AG10803 (cell line): ENCODE measurements at places on chromosomes 6 and 20.
A peak's percentile ranks its signal among the peaks of the same experiment; 100 is the strongest.

DNA sequence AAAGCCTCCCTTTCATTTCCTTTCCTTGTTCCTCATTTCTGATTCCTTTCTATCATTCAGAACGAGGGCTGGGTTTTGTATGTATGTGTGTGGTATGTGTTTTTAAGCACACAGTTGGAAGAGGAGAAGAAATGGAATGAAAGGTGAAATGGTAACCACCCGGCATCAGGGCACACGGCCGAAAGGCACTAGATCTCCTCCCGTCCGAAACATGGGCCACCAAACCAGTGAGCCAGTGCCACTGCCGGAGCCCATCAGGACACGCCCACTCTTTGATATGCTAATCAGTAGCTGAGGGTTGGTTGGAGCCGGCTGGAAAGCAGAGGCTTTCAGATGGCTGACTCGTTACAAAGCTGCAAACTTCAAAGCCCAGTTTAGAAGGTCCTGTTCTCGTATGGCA is 228.6 kb upstream of the JARID2 start:
- DNase-seq, result no peak

- peak; percentile 24 for DNase-seq
Measured at GRCh38 chr20:1946762-1947534, 46.9 kb downstream of the PDYN start.

DNA sequence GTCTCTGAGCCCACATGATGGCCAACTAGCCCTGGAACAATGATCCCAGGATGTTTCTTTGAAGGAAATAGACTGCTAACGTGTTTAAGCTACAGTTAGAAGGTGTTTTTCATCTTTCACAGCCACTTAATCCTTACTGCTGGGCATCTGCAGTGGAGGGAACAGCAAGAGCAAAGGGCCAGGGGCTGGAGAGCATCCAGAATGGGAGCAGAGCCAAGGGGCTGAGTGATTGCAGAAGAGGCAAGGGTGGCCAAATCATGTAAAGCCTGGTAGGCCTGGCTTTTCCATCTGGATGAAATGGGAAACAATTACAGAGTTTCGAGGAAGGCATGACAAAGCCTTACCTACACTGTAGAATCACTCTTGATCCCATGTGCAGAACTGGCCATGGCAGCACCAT is 18.7 kb upstream of the LAMP5 start:
- no peak for DNase-seq

DNA sequence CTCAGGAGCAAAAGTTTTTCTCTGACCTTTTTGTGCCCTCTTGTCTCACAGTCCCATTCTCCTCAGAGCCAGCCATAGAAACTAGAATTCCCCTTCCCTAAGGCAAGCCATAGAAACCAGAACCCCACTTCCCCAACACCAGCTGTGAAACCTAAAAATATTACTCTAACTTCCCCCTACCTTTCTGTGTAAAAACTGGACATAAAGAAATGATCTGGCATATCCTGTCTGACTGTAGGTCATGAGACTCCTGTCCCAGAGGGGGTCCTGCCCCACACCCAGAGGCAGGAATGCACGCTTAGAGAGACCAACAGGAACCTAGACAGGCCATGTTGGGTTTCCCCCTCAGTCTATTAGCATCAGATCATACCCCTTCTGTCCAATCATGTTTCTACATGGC is 140.6 kb upstream of the SLC22A16 start:
- DNase-seq, result no peak

- DNase-seq, result no peak
Measured at GRCh38 chr6:96624957-96625356, 62.0 kb downstream of the FHL5 start.

DNA sequence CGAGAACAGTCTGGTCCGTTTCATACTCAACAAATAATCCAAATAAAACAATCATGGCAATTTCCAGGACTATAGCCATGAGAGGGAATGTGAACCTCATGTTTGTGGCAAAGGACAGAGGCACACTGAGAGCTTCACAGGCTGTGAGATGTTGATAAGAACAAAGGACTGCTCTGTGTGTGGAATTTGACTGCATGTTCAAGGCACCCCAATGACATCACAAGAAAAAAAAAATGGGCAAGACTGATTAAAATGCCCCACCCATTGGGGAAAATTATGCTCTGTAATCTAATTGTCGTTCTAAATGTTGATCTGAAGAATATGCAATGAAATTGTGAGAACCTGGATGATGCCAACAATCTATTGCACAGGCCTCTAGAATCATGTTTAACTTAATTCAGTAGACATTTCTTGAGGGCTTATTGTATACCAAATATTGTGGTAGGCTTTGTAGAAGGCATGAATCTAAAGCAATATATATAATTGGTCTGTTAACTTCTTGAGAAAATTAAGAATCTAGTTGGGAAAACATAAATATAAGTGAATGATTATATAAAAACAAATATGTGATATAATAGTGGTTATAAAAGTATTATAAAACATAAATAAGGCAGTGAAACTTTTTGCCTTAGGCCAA is at the start of gene RHAG:
Gene RHAG (minus strand): TSS at position 127 of the 637 bp plus-strand sequence. CDS start 27 bp downstream, at position 100.
- no peak for DNase-seq

GRCh38 chr20:48937674-48938073 is 16.2 kb downstream of the ARFGEF2 start:
- no peak for DNase-seq

- DNase-seq, result no peak
Measured at GRCh38 chr6:169998457-169998856, 247.0 kb downstream of the ERMARD start.

DNA sequence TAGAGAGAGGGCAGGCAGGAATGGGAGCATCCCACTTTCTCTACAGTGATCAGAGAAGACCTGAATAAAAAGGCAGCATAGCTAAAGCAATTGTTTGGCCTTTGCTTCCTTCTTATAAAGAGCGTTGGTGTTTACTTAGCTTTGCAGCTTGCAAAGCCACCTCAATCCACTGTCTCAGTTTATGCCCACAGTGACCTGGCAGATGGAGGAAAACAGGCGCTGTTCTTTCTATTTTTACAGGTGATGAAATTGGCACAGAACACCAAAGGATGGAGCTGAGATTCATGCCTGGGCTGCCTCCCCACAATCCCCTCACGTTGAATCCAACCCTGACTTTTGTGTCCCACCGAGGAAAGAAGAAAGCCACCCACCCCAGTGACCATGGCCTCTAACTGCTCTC is 130.5 kb downstream of the TTLL2 start:
- DNase-seq, result no peak

DNA sequence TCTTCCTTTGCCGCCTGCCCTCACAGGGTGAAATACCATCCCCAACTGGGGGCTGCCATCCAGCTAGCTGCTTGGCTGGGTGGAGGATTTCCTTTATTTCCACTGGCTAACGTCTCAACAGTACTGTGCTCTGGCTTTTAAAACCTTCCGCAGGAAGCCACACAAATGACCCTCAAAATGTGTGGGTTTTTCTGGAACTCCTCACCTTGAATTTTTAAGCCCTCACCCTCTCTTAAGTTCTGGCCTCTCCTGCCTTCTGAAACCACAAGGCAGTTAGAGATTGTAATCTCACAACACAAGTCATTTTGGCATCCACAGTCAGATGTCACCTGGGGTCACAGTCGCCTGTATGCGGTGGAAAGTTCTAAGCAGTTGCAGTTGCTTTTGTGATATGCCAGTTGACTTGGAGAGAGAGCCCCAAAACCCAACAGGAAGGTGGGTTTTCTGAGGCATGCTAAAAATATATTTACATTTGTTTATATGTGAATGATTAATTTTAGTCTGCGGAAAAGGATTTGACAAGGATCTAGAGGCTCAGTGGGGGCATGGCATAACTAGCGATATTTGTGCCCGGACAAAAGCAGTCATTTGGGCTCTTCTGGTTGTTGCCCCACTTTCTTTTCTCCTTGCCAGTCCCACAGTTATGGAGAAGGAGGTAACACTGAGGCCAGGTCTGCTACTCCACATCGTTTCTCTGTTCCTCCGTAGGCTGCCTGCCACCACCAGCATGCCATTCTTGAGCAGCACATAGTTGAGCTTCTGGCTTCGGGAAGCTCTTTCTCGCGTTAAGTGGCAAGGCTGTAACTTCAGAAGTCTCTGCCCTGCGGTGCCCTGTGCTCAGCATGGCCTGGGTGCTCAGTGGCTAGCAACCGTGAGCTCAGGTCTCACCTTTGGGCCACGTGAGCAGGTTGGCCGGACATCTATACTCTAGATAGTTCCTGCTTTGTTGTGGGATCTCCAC is 335.3 kb downstream of the CD83 start:
- no peak for DNase-seq

GRCh38 chr6:31775633-31776484 is 1.3 kb downstream of the VWA7 start:
- no peak for DNase-seq

DNA sequence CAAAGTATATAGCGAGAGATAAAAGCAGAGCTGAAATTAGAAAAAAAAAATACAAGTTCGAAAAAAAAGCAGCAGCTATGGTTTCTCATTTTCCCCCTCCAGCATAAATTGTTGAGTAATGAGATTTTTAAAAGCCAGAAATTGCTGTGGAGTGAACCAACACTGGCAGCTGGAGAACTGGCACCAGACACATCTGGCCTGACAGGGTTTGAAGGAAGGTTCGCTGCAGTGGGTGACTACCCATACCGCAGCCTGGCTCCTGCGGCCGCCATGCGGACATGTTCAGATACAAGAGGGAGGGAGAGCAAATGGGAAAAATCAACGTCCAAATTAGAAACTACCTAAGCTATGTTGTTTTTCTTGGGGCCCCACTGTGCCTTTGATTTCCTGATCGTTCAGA is 3.3 kb downstream of the APCDD1L start:
- peak; percentile 42 for DNase-seq

DNA sequence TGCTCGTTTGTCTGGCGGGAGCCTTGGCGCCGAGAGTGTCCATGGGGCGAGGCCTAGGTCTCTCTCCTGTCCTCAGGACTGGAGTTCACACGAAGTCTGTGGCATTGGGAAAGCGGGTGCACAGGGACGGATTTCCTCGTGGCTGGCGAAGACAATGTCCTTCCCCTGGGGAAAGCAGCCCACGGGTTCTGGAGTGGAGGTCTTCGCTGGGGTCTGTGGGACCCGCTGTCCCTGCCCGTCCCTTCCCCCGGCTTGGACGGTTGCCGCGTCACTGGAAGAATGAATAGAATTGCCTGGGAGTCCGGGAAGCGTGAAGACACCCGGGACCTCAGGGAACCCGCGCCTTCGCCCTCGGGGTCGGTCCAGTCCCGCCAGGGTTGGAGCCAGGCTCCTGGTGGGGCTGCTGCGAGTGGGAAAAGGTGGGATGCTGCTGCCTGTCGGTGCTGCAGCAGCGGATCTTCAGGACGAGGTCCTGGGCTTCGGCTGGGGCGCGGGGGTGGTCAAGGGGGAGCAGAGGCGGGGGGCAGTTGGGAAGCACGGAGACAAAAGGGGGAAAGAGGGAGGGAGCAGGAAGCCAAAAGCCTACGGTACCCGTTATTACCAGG is 441.8 kb upstream of the DEFB115 start:
- DNase-seq, result no peak

- no peak for DNase-seq
Measured at GRCh38 chr20:59146780-59147565, 16.6 kb upstream of the ZNF831 start.

DNA sequence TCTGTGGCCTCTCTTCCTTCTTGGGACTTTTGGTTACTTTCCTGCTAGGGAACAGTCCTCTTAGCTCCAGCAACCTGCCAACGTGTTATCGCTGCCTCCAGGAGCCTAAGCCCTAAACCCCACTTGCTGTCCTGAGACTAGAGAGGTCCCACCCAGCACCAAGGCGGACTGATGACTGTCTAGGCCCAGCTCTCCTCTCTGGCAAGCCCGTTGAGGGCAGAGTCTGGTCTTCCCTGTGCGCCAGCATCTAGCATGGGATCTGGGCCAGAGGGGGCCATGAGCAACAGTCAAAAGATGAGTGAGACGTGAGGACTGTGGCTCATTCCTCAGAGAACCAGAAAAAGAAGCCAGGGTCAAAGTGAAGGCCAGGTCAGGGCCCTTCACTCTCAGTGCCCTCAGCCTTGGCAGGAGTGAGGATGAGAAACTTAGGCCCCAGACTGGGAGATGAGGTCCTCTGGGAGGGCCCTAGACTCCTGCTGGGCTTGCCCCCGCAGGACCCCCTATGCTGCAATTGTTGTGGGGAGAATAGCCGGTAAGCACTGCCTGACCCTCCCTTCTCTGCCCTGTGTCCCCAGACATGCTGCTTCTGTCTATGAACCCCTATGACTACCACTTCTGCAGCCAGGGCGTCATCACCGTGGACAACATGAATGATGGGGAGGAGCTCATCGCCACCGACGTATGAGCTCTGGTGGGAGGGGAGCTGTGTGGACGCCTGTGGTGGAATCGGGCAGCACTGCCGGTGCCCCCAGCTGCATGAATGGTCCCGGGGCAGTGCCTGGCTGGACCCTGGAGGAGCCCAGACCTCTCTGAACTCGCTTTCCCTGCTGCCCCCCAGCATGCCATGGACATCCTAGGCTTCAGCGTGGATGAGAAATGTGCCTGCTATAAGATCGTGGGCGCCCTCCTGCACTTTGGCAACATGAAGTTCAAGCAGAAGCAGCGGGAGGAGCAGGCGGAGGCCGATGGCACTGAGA is 30.9 kb downstream of the MYH7B start:
- no peak for DNase-seq

DNA sequence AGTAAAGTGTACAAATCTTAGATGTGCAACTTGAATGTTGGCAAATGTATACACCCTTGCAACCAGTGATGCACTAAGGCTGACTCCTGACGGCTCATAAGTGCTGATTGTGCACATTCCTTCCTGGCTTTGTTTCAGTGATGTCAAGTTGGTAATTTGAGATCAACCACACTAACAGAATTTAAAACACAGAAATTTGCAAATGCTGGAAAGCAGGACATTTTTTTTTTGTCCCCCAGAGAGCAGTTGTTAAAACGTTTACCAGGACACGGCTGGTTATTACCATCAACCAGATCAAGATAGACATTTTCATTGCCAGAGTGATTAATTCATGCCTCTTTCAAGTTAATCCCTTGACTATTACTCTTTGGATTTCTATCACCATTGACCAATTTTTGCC is 735.6 kb downstream of the RFPL4B start:
- DNase-seq, result peak; percentile 59

GRCh38 chr6:1099264-1099663 is 212.6 kb upstream of the FOXQ1 start:
- no peak for DNase-seq

DNA sequence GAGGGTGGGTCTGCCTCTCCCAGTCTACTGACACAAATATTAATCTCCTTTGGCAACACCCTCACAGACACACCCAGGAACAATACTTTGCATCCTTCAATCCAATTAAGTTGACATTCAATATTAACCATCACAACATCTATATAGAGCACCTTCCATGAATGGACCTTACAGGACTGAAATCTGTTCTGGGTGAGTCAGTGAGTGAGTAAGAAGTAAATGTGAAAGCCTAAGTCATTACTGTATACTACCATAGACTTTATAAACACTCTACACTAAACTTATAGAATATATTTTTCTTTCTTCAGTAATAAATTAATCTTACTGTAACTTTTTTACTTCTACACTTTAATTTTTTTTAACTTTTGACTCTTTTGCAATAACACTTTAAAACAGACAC is 993.8 kb upstream of the MAP3K7 start:
- no peak for DNase-seq

- DNase-seq, result peak; percentile 98
Measured at GRCh38 chr6:154410619-154411072, 54.0 kb upstream of the IPCEF1 start.
